ENCODE measurements at places on chromosomes 7 and 10.

DNA sequence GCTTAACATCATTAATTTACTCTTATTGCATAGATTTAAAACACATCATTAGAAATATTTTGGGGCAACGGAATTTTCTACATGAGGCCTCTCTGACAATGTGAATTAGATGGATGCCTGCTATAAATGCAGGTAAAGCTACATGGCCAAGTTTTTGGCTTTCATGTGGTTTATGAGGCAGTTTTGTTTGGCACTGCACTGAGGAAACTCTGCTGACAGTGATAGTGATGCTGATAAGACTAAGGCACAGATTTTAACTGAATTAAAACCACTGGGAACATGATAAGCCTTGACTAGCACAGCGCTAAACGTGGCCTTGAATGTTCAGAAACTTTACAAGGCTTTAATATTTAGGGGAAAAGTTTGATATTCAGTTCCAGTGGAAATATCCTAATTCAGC, 114.3 kb upstream of the NOBOX start:
- DNase-seq, result no peak

DNA sequence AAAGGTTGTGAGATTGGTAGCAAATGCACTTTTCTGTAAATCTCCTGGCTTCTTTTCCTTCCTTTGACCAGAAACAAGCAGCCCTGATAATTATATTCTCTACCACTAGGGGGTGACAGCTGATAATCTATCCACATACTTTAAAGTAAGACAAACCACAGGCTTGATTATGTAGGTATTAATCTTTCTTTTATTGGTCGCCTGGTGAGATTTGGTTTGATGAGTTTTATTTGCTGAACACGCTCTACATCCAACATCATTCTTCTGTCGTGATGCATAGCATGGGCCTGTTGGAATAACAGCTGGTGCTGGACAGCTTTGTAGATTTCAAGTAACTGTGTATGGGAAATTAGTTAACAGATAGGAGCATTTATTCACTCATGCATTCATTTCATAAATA, 63.5 kb downstream of the ZNF365 start:
- DNase-seq, result peak; percentile 80

DNA sequence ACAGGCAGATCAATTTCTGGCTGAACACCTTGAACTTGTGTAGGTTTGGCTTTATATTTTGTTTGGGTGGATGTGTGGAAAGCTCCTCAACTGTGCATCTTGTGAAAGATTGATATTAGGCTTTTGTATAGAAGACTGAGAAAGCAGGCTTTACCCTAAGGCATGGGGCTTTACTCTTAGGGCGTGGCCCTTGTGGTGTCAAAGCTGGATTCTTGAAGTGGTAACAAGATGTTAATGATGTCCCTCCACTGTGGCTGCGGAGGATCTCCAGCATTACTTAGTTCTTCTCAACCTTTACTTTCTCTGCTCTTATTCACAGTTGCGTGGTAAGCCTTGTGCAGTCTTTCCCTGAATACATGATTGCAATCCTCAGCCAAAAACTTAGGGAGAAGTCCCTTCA, 54.1 kb upstream of the HECTD2 start:
- DNase-seq, result no peak

DNA sequence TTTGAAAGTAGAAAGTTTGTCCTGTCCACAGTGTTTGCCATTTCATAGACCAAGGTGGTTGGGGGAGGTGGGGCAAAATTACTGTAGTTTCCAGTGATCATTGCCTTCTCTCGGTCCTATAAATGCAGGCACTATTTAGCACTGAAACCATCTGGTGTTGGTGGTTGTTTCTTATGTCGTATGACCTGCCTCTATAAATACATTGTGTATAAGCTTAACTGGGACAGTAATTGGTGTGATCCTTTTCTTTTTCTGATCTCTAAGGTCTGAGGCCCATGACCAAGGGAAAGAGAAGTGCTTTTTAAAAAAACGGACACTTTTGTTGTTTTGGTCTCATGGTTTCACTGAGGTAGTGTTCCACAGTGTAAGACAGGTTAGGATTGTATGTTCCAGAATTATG, 63.1 kb downstream of the AUTS2 start:
- no peak for DNase-seq

GRCh38 chr7:74454925-74455288, 1.2 kb downstream of the GTF2IRD1 start:
- no peak for DNase-seq

GRCh38 chr10:95963202-95963990, 55.6 kb downstream of the CC2D2B start:
- DNase-seq, result no peak

DNA sequence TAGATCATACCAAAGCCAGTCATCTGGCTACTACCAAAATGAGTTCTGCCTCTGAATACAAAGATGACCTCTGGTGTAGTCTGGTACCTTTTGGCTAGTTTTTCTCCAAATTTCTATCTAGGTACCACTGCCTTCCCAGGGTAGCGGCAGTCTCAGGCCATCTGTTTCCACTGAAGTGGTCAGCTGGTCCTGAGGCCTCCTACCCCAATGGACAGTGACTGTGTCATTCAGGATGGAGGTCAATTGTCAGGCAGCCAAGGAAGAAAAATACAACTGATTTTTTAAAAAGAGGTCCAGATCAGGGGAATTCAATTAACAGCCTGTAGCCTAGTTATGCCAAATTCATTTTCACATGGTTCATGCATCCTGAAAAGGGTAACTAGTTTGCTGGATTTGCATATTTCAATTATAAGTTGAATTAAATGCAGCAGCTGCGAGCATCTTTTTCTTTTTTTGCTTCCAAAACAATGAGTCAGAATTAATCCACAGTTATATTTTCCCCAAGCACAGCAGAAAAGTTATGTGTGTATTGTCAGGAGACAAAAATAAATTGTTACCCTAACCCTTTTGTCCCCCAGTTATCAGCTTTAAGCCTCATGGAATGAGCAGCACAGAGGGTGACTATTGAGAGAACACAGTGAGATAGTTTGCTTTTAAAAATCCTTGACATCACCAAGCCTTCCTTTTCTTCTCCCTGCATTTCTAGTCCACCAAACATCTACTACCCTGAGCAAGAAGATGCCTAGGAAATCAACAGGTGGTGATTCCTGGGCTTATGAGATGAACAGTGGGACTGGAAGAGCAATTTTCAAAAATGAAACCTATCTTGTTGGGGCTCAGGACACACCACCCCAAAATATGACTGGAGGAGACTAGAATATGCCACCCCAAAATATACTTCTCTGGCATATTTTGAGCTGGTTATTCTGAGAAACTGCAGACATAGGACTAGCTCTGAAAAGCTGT, 27.7 kb downstream of the BCCIP start:
- DNase-seq, result peak; percentile 33

- no peak for DNase-seq
Observed at GRCh38 chr7:39446546-39446945, 119.7 kb upstream of the YAE1 start.

GRCh38 chr10:22911889-22912762, 15.7 kb upstream of the ARMC3 start:
- DNase-seq, result peak; percentile 65

DNA sequence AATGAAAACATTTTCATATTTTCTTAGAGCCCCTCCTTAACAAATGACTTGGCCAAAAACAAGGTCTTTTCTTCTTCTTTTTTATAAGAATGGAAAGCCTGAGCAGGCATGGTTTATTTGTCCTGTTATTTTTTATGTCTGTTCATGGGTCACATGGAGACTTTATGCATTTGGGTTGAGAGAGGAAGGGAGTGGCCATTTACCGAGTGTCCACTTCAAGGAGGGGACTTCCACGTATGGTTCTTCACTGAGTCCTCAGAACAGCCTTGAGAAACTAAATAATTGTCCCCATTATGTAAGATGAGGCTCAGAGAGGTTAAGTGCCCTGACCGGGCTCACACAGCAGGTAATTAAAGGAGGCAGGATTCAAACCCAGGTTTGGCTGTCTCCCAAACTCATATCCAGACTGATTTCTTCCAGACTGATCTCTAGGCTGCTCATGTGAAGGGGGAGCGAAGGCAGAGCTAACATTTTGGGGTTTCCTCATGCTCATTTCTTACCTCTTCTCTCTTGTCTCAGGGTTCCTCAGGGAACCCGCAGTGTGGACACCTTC, 82.2 kb downstream of the CDH23 start:
- peak; percentile 32 for DNase-seq

- no peak for DNase-seq
Observed at GRCh38 chr10:100531761-100532160, 2.1 kb upstream of the NDUFB8 start.

DNA sequence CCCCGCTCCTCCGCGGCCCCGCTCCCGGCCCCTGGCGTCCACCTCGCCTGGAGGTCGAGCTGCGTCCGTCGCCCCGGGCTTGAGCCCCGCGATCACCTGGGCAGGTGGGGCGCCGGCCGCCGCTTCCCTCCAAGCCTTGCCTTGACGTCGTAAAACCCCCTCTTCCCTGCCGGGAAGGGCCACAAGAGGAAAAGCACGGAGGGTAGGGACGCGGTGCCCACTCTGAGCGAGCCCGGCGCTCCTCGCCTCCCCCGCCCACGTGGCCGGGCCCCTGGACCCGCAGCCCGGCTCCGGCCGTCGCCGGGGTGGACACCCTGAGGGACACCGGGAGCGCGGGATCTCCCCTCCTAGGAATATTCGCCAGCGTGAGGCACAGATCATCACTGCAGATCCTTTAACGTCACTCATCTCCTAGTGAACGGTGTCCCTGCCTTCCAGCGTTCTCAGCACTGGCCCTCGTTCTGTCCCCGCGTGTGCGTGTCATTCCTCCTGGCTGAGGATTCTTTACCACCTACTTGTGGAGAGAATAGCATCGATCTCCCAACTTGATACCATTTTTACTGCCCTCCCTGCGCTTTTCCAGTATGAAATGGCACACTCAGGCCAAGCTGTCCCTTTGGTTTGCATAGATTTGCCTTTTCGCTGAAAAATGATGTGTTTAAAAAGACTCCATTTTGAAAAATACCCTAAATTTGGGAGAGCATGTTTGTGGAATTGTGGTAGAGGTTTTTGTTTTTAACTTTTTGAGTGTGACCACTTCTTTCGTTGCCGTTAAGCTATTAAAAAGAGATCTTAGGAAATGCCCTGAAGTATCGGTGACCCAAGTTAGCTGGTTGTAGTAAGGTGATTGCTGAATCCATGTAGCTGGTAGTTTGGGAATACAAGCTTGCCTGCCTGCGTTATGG, 649 bp downstream of the ACTR3B start:
- peak; percentile 49 for DNase-seq

DNA sequence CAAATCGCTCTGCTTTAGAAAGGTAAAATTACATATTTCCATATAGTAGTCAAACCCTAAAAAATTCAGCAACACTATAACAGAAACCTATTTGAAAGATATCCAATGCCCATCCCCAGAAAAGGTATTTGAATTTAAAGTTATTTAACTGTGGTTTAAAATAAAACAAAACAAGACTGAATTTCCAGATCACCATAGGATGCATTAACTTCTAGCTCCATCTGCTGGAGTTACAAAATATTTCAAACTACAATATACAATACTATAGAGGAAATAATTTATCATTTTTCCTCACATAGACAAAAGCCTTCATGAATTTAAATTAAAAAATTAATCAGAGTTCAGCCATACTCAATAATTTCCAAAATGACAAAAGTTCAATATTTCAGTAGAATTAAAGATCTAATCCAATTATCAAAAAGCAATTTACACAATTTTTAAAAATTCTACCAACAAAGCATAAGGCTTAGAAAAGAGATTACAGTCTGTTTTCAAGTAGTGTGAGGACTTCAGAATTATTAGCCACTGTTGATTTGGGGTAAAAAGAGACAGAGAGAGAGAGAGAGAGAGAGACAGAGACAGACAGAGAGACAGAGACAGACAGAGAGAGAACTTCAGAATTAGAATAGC, 75.9 kb downstream of the LMBR1 start:
- no peak for DNase-seq

DNA sequence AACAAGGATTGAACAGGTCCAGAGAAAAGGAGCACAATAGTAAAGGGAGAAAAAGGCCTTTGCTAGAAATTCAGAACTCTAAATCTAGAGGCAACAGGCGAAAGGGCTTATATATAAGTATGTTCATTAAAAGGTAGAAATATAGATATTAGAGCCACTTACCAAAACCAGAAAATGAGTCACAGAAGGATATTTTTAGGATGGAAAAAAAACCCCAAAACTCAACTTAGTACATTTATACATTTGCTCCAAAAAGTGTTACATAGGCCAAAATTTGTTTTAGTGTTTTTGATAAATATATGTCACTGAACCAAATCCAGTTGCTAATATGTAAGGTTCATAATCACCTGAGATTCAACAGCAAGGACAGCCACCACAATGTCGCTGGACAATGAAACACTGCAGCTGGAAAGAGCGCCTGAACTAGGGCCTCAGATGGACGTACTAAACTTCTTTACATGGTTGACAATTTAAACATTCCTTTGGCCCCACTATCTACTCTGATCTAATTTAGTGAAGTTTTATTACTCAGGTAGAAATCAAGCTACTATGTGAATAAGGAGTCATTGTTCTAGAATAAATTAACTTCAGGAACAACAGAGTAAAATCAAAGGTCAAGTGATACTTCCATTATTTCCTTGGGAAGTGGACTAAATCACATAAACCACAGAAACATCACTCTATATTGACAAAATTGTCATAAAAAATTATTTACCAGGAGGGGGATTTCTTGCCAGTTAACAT, 10.9 kb downstream of the FAM3C start:
- no peak for DNase-seq

- peak; percentile 32 for DNase-seq
Observed at GRCh38 chr10:97234400-97234799, 48.6 kb upstream of the SLIT1 start.

DNA sequence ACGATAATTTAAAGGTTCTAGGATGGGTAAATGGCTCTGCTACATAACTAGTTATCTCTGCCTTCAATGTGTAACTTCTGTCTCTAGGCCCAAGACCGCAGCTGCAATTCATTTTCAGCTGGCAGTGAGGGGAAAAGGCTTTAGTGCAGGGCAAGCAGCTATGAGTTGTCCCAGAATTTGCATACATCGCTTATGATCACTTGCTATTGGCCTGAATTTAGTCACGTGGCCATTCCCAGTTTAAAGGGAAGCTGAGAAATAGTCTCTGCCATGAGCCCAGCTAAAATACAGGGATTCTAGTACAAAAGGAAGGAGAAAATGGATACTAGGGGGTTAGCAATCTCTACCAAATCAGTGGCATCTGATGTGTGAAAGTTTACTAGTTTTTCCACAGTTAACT, 145.8 kb upstream of the IMMP2L start:
- no peak for DNase-seq

- no peak for DNase-seq
Observed at GRCh38 chr10:125154529-125154928, 5.8 kb downstream of the CTBP2 start.

- no peak for DNase-seq
Observed at GRCh38 chr7:96685353-96685752, 24.3 kb downstream of the SEM1 start.

- peak; percentile 92 for DNase-seq
Observed at GRCh38 chr10:114021717-114022680, 21.7 kb upstream of the ADRB1 start.

Measured in muscle of leg (tissue), 16 donors.